ENCODE measurements at places on chromosomes 12 and 14.

DNA sequence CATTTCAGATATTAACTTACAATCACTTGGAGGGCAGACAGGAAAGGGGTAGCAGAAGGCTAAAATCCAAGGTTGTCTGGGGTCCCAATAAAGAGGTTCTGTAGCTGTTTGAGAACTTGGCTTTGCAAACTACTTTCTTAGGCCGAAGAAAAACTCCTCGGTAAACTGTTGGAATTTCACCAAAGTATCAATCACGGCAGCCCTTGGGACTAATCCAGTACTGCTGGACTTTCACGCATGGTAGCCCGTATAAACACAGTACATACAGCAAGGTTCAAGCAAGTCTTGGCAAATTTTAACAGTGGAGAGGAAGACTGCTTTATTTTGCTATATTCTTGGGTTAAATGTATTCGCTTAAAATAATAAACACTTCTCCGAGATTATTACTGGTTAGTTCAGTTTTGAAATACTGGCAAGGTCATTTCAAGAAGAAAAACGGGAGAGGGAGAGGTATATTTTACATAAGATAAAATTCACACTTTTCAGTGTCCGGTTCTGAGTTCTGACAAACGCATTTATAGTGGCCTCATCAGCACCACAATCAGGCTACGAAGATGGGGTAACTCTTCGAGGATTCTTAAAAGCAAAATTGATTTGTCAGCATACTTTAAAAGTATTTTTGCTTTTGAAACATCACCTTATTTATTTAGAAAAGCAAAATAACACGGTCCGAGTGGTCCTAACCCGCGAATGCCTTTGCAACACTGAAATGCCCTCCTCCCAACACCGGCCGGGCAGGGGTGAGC, 1.3 kb downstream of the SETD3 start:
- DNase-seq: no peak

- DNase-seq: no peak
Observed at GRCh38 chr14:52825085-52825484, 33.7 kb upstream of the GNPNAT1 start.

DNA sequence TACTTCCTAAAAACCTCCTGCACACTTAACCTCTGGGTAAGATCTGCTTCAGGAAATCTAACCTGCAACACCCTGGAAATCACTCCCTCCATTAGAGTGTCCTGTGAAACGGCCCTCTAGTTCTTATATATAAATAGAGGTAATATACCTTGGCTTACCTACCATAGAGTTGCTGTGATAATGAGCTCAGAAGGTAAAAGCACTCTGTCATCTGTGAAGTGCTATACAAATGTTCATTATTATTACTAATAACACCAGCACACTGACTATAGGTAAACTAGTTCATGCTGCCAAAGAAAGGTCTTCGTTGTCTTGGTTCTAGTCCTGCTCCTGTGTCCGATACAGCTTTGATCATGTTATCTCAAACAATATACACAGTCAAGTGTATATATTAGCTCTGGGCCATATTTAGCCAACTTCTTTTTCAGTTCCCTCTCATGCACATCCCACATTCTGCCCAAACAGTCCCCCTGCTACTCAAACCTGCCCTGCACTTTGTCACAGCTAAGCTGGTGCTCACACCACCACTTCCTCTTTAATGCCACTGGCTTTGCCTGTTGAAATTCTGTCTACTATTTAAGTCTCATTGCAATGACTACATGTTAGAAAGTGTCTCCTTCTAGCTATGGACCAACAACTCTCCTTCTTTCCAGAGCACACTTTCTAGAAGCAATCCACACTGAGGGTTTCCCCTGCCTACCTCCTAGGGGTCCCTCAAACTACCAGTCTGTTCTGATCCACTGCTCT, 5.1 kb downstream of the E2F7 start:
- DNase-seq: no peak

GRCh38 chr14:105212541-105213300, 31.6 kb upstream of the NUDT14 start:
- DNase-seq: no peak

GRCh38 chr12:79162948-79163347, 298.4 kb downstream of the SYT1 start:
- DNase-seq: no peak

GRCh38 chr12:123608182-123608581, 6.3 kb downstream of the DDX55 start:
- DNase-seq: no peak

DNA sequence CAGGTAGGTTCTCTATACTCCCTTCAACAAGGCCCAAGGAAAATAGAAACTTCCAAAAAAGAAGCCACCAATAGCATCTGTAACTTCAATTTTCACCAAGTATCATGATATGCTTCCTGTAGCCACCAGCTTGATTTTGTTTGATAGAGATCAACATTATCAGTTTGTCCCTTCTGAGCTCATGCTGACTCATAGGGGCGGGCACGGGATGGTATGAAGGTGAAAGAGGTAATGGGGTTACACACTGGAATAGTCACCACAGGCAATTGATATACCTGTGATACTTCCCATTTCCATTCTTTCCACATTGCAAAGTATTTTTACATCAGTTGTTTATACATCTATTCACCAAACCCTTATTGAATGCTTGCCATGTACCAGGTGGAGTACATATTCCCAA, 134.1 kb downstream of the KCNA5 start:
- DNase-seq: no peak

DNA sequence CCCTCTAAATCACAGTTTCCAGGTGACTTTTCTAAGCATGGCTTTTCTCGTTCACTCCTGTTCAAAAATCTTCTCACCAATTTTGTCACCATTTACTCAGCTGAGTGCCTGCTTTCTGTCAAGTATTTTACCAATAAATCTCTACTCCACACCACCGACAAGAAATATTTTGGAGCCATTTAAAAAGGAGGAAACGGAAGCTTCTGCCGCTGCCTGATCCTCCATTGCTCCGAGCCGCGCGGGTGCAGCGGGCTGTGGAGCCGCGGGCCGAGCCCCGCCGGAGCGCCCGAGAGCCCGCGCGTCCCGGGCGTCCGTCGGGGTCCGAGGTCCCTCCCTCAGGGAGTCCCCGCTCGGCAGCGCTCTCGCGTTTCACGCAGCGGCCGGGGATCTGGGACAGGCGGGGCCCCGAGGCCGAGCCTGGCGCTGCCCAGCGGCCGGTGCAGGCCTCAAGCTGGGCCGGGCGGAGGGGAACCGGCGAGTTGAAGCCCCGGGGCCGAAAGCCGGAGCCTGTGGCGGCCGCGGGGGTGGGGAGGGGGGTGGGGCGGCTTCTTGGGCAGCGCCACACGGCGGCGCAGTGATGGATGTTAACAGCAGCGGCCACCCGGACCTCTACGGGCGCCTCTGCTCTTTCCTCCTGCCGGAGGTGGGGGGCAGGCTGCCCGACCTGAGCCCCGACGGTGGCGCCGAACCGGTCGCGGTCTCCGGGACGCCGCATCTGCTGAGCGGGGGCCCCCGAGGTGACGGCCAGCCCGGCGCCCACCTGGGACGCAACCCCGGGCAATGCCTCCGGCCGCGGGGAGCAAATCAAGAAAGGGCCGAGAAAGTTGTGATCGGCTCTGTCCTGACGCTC, 1.1 kb upstream of the HEBP1 start:
- no peak for DNase-seq

DNA sequence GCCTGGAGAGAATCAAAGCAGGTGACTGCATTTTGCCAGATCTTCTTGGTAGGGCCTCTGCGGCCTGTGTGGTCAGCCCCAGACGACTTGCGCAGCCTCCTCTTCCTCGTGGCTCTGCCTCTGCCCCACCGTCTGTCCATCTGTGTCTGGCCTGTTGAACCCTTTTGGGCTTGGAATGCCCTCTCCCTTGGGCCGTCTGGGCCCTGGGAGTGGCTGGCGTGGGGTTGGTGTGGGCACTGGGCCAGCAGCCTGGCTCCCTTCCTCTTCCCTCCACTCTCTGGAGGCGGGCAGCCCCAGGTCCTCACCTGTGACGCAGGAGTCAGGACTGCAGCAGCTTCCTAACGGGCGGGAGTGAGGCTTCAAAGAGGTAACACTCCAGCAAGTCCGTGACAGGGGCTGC, 9.7 kb upstream of the CCDC197 start:
- no peak for DNase-seq

DNA sequence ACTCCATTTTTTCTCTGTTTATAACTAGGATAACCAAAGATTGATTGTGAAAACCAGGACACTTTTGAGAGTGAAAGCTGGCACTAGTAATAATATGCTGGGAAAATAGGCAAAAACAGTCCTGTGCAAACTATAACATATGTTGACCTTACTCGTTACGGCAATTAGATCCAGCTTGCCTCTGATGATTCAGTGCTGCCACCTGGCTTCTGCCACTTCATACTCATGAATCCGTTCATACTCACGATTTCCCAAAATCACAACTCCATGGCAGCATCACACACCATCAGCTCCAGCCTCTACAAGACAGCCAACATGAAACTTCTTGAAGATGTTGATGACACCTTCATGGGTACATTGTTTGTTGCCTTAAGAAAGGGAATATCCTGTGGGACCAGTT, 49.1 kb upstream of the CAND1 start:
- no peak for DNase-seq

DNA sequence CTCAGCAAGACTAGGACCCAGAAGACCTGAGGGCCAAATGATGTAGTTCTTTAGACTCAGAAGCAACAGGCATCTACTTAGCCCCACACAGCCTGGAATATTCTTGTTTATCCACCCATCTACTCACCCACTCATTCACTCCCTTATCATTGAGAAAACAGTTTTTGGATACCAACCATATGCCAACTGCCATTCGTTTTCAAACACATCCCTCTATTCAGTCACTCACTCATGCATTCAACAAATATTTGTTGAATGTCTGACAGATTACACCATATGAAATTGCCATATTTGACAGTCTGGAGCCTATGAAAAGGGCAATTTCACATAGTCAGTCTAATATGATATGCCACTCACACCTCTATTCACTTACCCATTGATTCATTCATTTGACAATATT, 103.2 kb downstream of the NT5DC3 start:
- DNase-seq: no peak

DNA sequence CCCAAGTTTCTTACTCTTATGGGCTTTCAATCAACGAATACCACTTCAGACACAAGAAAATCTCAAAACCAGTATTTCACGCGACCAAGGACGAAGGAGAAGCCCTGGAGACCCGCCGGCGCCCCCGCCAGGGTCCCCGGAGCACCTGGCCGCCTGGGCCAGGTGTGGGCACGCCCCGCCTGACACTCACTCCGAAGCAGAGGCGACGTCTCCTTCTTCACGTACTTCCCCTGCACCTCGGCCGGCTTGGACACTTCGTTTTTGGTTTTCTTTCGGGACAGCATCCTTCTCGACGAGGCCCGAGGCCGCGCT, 466 bp downstream of the SAV1 start:
- DNase-seq: peak; percentile 22

DNA sequence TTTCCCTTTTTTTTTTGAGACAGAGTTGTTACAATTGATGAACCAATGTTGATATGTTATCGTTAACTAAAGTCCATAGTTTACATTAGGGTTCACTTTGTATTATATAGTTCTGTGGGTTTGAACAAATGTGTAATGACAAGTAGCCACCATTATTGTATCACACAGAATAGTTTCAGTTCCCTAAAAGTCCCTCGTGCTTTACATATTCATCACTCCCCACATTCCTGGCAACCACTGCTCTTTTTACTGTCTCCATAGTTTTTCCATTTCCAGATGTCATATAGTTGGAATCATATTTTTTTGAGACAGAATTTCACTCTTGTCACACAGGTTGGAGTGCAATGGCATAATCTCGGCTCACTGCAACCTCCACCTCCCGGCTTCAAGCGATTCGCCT, 12.5 kb downstream of the HSD17B6 start:
- no peak for DNase-seq

DNA sequence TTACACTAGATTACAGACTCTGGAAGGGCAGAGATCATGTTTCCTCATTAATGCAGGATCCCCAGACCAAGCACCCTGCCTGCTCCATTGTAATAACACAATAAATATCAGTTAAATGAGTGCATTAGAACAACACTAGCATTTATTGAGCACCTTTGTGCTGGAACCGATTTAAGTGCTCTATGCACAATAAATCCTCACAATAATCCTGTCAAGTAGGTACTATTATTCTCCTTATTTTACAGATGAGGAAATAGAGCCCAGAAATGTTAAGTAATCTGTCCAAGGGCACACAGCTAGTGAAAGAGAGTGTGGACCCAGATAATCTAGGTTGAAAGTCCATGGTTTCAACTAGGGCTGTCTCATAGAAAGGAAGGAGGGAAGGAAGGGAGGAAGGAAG, 69.8 kb downstream of the MAP1LC3B2 start:
- DNase-seq: no peak

DNA sequence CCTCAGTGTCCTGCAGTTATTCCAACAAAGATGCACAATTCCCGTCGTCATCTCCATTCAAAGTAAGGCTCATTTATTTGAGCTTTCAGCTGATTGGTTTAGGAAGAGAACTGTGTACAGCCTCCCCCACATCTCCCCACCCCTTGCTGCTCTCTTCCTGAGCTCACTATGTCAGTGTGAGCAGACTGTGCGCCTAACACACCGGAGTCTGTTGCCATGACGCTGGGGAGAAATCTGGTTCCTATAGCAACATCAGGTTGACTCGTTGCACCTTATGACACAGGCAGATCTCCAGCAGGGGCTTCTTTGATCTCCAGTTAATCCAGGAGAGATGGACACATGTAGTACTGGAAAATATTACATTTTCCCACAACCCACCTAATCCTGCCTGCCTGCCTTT, 319.4 kb downstream of the CACNA1C start:
- no peak for DNase-seq

GRCh38 chr12:53097564-53098353, at the start of gene IGFBP6:
TSS of gene IGFBP6 (plus strand) at chr12:53097667. CDS start at chr12:53097718, 51 bp downstream.
- DNase-seq: peak; percentile 55

GRCh38 chr12:31119192-31119802, 45.6 kb downstream of the DDX11 start:
- no peak for DNase-seq

- DNase-seq: no peak
Observed at GRCh38 chr14:95315579-95315978, 4.1 kb downstream of the CLMN start.

DNA sequence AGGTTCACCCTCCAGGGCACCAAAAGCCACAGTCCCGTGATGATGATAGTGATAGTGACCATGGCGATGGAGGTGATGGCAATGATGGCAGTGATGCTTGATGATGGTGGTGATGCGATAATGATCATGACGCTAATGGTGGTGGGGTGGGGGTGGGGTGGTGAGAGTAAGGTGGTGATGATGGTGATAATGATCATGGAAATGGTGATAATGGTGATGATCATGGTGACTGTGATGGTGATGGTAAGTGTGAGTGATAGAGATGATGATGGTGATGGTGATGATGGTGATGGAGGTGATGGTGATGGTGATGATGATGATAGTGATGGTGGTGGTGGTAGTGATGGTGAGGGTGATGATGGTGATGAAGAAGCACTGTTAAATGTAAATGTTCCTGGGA, 96.9 kb downstream of the SYNE3 start:
- DNase-seq: no peak

Measured in stimulated activated CD4-positive, alpha-beta T cell treated with anti-CD3 and anti-CD28 coated beads, Interleukin-15, amount 100 ng/mL, for 48 hours (primary cell).